Activated T-cell treated with anti-CD3 and anti-CD28 coated beads for 24 hours (primary cell): ENCODE measurements at places on chromosomes 11 and 22.

DNA sequence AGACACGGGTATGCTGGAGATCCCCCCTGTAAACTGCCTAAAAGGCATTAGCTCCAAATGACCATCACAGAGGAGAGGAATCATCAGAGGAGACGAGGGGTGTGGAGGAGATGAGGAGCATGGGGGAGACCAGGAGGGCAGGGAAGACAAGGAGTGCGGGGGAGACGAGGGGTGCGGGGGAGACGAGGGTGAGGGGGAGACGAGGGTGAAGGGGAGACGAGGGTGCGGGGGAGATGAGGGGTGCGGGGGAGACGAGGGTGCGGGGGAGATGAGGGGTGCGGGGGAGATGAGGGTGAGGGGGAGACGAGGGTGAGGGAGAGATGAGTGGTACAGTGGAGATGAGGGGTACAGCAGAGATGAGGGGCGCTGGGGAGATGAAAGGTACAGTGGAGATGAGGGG, 17.5 kb upstream of the GAL start:
- no peak for DNase-seq

GRCh38 chr11:107789767-107790166, 68.8 kb downstream of the SLC35F2 start:
- no peak for DNase-seq

- DNase-seq: no peak
These were observed 63.4 kb downstream of the NAT10 start for GRCh38 chr11:34168642-34169420.

DNA sequence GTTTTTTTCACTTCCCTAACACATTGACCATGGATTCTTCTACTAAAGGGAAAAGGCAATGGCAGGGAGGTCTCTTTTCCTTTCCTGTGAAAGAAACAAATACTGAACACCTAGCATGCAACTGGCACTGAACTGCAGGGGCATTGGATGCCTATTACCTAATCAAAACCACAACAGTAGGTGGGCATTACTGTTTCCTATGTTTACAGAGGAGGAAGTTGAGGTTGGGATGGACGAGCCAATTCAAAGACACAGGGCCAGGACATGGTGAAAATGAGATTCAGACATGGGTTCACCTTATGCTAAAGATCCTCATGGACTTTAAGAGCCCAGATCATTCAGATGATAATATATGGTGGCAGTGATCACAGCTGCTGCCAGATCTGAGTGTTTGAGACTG, 407.0 kb downstream of the MIAT start:
- no peak for DNase-seq

GRCh38 chr11:90774727-90775566, 552.1 kb upstream of the CHORDC1 start:
- DNase-seq: no peak

GRCh38 chr11:19110295-19110694, 6.7 kb upstream of the ZDHHC13 start:
- DNase-seq: no peak

DNA sequence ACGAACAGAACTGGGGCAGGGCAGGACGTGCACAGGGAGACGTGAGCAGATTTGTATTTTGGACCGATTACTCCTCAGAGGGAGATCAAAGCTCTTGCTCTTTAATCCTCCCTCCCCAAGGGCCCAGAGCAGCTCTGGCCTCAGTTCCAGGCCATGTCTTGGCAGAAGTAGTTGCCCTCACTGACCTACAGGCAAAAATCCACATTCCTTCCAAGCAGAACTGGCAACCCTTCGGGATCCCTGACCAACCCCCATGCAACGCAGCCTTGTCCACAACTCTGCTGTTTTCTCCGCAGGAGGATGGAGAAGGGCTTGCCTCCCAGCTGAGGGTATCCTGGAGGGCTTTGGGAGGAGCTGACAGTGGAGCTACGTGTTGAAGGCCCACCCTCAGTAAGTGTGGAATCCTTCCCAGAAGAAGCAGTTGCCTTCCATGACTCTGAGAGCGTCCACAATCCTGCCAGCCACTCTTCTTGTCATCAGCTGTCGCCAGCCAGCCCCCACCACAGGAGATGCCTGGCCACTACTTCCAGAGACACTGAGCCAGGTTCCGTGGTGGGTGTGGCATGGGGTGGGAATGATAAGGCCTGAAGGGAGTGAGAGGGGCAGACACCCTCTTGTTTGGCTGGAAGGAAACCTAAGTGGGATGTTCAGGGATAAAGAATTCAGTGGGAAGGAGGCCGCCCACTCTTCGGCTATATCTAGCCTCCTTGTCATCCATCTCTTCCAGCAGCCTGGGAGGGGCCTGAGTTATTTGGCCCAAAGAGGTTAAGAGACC, 68.1 kb downstream of the PDE2A start:
- DNase-seq: no peak

- DNase-seq: no peak
These were observed 583.7 kb upstream of the B3GAT1 start for GRCh38 chr11:134995741-134996140.

GRCh38 chr22:47209547-47210023, 447.1 kb downstream of the TBC1D22A start:
- no peak for DNase-seq

DNA sequence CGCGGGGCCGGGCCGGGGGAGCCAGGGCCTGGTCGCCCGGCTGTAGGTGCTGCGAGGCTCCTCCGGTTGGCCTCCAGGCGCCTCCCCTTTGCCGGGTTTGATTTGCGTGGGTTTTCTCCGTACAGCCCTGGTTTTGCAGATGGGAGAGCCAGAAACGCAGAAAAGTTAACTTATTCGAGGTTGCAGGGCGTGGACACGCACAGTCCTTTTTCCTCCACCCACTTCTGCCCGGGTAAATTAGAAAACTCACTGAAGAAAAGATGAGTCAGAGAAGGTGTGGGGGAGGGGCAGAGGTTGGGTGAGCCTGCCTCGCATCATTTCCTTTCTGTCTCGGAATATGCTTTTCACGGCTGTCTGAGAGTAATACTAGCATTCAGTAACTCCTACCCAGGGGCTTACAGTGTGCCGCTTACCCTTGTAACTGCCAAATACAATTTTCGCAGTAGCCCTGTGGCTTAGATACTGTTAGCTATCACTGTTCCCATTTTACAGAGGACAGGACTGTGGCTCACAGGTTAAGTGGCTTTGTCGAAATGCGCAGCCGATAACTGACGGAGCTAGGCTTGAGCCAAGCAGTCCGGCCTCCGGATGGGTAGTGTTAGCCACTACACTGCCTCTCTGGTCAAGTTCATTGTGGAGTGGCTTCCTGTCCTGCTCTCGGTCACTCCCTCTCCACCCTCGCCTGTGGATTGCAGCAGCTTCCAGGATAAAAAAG, 812 bp downstream of the FADD start:
- DNase-seq: peak; percentile 90

- DNase-seq: peak; percentile 11
These were observed 16.6 kb downstream of the ASCC2 start for GRCh38 chr22:29821291-29822016.

DNA sequence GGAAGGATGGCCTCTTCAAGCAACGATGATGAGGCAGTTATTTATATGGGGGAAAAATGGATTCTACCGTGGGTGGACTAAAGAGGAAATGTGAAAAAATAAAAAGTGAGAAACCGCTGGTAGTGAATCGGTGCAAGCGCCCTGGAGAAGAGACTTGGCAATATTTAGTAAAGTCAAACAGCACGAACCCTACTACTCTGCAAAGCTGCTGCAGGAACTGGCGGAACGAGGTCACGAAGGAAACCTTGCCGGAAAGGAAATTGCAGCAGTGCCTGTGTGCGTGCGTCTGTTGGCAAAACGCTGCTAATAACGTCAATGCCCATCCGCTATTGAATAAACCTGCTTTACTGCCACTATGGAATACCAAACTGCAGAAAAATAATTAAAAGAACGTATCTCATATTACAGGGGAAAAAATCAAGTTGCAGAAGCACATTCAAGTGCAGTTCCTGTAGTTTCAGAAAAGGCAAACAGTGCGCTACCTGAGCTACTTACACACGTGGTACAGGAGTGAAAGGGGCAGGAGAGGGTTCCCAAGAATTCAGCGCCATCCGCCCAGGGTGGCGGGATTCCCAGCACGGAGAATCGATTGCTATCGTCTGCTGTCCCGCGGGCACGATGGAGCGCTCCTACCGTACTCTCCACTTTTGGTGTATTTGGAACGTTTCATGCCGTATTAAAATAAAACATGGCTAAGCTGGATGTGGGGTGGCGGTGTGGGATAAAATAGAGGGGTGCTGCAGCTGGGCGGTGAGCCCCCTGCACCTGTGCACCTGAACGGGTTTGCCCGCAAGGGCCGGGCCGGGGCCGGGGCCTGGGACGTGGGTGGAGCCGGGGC, 585 bp upstream of the NADSYN1 start:
- peak; percentile 46 for DNase-seq

DNA sequence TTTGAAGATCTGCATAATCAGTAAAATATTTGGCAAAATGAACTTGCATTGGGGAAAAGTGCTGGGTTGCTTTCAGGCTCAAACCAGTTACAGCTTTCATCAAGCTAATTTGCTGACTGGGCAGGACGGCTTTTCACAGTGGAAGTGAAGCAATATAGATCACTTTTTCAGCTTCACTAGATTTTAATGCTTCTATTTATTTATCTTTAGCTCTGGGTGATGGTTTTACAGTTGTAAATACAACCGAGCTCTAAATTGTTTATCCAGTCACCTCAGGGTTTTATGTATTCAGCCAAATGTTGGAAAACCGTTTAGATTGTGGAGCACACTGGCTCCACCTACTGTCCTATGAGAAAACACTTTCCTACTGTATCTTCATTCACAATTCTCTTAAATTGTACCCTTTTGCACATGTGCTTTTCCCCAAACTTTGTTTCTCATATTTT, 58.2 kb downstream of the ACER3 start:
- DNase-seq: no peak

DNA sequence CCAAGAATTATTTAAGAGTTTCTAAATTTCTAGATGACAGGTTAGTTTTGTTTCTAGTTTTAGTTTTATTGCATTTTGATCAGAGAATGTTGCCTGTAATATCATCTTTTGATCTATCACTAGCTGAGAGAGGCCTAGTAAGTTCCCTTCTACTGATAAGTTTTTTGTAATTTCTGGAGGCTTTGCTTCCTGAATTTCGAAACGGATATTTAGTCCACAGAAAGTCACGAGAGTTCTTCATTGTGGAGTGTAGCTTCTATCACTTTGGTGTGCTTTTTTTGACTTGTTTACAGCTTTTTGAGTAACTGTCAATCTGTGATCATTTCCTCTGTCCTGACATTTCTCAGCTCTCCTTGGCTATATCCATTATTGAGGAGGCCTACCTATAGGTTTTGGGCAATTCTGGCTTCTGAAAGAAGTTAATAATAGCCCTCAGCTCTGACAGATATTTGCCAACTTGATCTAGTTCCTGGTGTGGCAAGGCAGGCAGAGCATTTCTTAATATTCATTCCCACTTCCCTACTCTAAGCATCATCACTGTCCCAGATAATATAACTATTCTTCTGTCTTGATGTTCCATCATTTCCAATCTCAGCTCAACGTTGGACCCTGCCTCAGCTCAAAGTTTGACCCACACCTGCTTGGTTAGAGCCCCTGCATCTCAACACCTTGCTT, 171.3 kb downstream of the BLID start:
- no peak for DNase-seq

GRCh38 chr22:36971341-36972125, 47.7 kb downstream of the TST start:
- DNase-seq: no peak

DNA sequence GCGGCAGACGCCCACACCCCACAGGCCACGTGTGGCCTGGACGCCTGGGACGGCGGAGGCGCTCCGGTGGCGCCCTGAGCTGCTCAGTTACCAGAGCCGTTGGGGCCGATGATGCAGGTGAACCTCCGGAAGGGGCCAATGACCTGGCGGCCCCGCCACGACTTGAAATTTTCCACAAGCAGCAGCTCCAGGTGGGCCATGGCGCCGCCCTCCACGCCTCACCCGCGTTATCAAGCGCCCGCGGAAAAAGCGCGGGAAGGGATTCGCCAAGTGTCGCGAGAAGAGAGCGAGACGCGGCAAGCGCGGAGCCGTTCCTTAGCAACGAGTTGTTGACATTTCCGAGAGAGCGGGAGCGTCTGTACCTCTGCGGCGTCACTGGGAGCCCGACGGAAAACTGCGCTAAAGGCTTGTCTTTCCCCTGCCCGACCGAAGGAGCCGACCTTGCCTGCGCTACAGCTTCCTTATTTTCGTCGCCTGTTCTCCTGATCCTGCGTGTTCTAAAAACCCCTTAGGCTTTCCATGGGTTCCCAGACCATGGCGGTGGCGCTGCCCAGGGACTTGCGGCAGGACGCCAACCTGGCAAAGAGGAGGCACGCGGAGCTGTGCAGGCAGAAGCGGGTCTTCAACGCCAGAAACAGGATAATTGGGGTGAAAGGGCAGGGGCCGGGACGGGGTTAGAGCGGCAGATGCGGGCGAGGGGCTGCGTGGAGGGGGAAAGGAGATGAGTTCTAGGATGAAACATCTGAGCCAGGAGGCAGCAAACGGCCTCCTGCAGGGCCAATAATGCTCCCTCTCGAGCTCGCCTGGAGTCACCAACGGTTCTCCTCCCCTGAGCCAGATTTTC, at the start of the genes RIBC2 and SMC1B:
Gene RIBC2, plus strand, starts transcription at position 326 of the 844 bp plus-strand sequence. Its CDS starts 194 bp downstream, at position 520.
Gene SMC1B, minus strand, starts transcription at position 232 of the 844 bp plus-strand sequence. Its CDS starts 32 bp downstream, at position 200.
- peak; percentile 87 for DNase-seq
